NCI-H69 (cell line): ENCODE measurements at places on chromosomes 4 and X.

DNA sequence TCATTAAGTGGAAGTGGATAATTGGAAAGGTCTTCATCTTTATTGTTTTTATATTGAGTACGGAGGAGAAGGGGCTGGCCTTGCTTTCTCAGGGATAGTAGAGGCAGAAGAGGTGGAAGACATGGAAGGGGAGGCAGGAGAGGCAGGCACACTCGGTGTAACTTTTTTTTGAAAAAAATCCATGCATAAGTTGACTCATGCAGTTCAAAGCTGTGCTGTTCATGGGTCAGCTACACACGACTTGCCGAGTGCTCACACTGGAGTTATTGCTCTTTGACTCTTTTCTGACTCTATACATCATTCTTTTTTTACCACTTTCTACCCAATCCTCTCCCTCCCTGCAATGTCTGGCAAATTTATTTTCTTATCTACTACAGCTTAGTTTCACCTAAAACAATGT, 158.3 kb upstream of the AADAT start:
- no peak for DNase-seq

- peak; percentile 73 for DNase-seq
Measured at GRCh38 chr4:76950052-76950955, 752 bp downstream of the SEPTIN11 start.

DNA sequence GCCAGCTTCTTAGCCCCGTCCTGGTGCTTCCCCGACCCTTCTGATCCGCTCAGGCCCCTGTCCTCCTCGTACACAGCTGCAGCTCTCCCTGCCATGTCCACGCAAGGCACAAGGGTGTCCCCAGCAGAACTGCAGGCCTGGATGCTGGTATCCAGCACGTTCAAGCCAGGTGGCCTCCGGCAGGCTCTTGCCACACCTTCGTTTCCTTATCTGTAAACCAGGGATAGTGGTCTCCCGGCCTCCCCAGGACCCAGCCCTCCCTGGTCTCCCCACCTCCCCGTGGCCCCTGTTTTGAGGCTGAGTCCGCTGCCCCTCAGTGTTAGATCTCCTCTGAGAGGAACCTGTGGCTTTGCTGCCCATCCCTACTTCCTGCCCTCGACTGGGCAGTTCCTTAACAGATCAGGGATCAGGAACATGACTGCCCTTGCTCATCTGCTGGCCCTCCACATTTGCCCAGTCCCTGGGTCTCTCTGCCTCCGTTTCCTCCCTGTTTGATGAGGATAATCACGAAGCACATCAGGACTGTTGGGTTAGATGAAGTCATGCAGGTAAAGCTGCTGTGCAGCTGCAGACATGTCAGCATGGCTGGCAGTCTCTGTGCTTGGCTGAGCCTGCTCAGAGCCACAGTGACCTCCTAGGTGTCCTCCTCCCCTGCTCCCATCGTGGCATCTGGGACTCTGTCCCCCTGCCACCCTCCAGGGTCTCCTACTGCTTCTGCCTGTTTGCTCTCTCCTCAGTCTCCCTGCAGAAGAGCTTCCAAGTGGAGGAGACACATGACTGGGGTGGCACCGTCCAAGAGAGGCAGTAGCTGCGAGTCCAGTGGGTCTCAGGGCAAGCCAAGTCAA, 32.9 kb downstream of the PIGG start:
- DNase-seq: no peak

DNA sequence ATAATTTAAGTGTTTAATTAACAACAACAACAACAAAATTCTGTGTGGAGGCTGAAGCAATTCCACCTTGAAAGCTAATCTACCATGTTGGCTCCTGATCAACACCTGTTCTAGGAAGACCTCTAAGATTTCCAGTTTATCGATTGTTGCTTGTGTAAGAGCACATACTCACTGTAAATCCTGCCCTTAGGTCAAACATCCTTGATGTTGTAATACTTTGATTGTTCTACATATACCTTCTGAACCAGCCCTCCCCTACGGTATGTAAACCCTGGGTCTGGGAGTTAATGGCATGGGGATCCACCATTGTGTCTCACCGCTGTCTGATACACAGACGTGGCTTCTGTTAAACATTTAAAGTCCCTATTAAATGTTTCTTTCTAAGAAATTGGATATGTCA, 73.2 kb downstream of the RASL11B start:
- DNase-seq: no peak

DNA sequence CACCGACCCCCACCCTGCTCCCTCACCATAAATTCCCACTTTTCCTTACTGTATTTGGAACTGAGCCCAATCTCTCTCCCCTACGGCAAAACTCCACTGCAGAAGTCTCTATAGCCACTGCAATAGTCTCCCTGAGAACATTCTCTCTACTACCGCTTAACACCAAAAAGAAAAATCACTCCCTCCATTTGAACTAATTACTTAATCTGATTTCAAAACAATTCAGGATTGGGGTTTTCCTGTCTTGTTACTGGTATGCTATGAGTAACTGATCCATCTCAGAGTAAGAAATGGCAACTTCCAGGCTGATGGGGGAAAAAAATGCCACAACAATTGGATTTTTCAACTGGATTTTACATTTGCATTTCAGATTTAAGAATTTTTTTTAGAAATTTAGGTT, 5.8 kb downstream of the PAPSS1 start:
- DNase-seq: no peak

DNA sequence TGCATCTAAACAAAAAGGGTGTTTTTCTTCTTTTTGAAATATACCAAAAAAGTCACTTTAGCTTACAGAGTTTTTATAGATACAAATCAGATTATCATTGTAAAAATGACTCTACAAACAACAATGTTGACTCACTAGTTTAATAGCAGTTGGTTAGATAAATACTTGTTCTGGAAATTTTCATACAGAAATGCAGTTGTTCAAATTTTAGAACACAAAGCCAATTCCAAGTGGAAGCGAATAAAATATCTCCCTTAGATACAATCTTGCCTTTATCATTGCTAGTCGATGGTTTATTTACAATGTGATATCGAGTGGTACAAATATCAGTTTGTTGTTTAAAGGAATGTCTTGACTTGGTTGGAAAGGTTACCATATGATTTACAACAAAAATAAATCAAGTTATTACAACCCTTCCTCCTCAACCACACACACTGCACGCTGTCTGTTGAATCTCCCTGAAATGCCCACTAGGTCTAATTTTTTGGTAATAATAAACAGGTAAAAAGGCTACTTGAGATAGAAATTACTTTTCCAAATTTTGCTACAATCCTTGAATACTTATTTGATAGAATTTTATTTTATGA, 114.8 kb downstream of the CDS1 start:
- DNase-seq: no peak

DNA sequence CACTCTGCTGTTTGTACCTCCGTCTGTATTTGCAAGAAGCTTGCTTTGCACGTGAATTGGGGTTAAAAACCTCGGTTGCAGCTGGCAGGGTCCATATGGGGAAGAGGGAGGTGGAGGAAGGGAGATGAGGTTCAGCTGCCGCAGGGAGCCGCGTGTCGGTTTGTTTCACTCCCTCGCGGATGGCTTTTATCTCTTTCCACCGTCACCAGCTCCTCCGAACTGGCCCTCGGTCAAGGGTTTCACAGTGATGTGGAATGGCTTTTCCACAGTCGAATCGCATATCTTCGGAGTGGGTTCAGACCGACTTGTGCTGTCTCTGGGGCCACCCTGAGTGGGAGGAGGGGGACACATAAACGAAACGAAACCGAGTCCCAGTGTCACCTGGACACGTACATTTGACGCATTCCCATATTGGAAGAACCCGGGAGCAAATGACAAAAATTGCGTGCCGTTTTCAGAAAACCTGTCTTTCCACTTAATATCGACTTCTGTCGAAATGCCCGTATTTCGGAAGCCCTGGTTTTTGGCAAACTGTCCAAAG, 929 bp downstream of the ZBTB33 start:
- peak; percentile 58 for DNase-seq

GRCh38 chr4:142265536-142265935, 580.6 kb downstream of the INPP4B start:
- no peak for DNase-seq

GRCh38 chr4:34178476-34178875, 2065.8 kb downstream of the ARAP2 start:
- no peak for DNase-seq

DNA sequence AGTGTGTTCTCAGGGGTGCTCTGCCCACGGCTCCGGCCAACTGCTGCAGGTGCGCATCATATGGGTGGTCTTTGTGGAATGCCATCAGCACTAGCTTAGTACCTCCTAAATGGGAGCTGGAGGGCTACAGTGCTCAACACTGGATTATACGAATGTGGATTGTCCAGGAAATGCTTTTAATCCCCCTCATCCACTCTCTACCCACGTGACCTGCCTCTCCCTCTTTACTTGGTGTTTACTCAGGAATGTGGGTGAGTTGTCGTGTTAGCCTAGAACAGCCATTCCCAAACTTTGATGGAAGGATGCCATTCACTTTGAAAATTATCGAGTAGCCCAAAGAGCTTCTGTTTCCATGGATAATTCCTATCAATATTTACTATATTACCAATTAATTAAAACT, 150.8 kb downstream of the PTTG2 start:
- DNase-seq: no peak

- DNase-seq: no peak
Measured at GRCh38 chr4:30860978-30861377, 140.8 kb downstream of the PCDH7 start.

DNA sequence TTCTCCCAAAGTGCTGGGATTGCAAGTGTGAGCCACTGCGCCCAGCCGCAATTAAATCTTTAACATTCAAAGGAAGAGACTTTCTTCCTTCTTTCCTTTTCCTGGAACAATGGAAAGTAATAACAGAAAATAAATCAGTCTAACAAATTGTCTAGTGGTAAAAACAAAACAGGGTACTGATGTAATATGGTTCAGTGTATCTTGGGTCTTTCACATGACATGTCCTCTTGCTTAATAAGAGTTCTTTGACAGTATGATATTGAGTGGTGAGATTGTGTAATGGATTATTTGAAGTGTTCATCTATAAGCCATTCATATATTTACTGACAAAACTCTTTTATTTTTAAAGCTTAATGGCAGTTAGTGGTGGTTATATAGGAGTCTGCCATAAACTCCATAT, 256.6 kb downstream of the SPRY1 start:
- no peak for DNase-seq

GRCh38 chr4:121353213-121353612, 27.6 kb downstream of the QRFPR start:
- DNase-seq: no peak
